ENCODE measurements at places on chromosomes 3 and 15.

DNA sequence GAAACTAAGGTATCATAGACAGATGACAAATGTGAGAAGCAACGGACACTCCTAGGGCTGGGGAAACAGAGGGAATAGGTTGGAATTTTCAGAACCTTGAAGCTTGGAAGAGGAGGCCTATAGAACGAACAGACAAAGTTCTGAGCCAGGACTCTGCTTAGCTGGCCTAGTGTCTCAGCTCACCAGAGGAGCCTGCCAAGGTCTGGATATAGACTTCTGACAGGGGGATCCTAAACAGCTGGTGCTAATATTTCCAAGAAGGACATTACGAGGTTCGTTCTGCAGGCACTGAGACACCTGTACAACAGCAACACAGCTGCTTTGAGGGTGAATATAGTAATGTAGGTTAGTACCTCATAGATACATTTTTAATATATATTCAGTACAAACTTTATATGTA, 266.3 kb downstream of the CHL1 start:
- no peak for DNase-seq

DNA sequence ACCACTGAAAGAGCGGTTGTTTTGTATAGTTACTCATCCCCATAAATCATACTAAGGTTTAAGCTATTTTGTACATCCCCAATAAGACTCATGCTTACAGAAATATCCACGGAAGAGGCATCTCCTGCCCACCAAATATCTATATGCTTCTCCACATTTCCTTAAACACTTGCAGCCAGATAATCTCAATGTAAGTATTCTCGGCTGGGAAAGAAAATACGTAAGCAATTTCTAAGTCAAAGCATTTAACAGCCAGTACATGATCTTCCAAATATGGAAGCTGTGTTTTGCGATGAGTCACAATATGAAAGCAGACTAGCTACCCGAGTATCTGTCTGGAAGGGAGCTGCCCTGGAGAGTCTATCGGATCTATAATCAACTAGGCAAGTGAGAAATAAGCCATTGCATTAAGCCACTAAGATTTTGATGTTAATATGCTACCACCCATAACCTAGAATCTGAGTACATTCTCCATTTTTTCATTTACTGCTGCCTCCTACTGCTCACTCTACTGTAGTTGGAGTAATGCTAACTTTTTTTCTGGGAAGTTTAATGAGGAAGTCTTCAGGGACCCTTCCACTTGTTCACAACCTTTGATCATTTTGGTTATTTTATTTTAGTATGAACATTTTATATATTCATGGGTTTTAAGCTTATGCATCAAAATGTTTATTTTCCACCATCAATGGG, 26.9 kb upstream of the ZMAT3 start:
- DNase-seq: no peak

DNA sequence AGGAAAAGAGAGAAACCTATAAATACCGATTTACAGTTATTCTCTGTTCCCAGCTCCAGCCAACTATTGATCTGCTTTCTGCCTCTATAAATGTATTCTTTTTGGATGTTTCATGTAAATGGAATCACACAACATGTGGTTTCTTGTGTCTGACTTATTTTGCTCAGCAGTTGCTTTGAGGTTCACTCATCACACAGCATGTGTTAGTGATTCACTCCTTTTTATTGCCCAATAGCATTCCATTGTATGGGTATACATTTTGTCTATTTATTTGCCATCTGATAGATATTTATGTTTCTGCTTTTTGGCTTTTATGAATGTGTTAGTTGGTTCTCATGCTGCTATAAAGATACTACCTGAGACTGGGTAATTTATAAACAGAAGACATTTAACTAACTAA, 23.6 kb downstream of the CCR1 start:
- DNase-seq: no peak

DNA sequence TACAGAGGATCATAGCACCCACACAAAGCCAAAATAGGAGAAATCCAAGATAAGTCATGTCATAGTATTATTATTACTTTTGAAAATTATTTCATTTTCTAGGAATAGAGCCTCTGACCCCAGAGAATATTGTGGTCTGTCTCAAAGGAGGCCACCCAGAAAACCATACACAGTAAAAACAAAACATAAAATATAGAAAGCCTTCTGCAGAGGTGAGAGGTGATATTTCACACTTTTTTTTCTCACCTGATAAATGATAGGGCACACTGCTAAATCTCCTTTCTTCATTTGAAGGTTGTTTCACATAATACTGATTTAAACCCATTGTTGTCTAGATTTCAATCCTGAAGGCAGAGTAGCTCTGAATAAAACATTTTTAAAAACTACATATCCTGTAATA, 7.0 kb upstream of the CMC1 start:
- DNase-seq: no peak

DNA sequence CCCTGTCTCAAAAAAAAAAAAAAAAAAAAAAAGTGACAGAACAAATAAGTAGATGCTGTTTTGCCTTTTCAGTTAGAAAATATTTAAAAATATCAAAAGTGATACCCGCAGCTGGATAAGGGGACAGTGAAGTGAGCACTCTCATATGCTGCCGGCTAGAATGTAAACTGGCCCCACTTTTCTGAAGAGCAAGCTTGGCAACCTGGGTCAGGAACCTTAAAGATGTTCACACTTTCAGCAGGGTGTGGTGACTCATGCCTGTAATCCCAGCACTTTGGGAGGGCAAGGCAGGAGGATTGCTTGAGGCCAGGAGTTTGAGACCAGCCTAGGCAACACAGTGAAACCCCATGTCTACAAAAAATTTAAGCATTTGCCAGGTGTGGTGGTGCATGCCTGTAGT, 17.4 kb downstream of the FSD2 start:
- DNase-seq: no peak

DNA sequence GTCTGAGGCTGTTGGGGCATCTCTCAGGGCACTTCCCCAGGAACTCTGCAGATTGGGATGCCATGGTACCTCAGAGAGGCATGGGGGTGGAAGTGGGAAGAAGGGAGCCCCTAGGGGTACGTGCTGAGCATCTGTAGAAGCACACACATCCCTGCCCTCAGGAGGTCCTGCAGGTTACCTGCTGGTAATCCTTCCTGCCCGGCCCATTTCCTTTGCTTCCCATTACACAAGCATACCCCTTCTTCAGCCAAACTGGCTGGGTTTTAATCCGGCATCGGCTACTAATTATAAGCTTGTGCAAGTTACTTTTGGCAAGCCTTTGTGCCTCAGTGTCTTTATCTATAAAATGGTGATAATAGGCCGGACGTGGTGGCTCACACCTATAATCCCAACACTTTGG, 3.1 kb upstream of the SMAD6 start:
- DNase-seq: no peak

- no peak for DNase-seq
Observed at GRCh38 chr3:73427048-73427706, 197.6 kb downstream of the PDZRN3 start.

DNA sequence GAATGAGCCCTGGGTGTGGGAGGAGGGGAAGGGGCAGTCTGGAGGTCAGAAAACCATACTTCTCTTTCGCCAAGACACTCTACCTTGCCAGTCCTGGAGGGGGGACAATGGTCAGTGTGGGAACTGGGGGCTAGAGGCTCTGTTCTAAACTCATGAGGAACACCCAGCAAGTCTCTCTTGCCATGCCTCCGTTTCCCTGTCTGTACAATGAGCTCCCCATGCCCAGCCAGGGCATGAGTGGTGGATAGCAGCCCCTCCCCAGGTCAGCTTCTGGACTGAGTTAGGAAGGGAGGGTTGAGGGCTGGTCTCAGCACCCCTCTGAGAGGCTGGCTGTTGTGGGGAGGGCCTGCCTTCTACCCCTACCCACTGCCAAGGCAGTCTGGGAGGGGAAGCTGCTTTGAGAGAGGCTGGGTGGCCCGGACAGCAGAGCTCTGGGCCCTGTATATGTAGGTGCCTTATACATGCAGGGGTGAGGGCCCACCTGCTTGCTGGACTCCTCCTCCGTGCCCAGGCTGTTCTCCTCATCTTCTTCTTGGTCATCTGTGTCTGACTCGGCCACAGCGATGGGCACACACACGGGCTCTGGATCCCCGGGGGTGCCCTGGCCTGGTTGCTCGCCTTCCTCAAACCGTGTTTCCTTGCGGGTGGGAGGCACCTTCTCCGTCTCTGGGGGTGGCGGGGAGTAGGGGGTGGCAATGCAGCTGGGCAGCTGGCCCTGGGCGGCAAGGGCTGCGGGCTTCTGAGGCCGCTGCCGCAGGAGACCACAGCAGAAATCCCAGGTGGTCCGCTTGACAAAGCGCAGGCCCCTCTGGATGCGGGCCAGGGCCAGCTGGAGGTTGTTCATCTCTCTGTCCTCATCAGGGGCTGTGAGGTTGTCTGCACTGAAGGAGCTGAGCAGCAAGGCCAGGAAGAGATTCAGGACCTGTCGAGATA, 68.8 kb downstream of the SCN5A start:
- no peak for DNase-seq
